ENCODE measurements at places on chromosomes 13 and 19.

DNA sequence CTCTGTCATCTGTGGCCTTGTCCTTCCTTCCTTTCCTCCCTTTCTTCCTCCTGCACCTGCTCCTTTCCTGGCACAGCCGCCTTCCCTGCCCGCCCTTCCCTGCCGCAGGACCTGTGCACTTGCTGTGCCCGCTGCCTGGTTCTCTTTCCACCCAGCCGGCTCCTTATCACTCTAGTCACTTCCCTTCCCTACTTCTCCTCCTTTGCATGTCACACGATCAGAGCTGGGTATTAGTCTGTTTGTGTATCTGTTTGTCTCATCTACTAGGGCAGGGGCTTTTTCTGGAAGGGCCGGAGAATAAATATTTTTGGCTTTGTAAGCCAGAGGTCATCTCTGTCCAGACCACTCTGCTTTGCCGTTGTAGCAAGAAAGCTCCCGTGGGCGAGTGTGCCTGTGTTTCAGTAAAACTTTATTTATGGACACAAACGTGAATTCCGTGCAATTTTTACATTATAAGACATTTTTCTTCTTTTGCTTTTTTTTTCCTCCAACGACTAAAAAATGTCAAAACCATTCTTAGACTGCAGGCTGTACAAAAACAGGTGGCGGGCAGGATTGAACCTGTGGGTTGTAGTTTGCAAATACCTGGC, 6.1 kb downstream of the KDM4B start:
- DNase-seq = no peak

DNA sequence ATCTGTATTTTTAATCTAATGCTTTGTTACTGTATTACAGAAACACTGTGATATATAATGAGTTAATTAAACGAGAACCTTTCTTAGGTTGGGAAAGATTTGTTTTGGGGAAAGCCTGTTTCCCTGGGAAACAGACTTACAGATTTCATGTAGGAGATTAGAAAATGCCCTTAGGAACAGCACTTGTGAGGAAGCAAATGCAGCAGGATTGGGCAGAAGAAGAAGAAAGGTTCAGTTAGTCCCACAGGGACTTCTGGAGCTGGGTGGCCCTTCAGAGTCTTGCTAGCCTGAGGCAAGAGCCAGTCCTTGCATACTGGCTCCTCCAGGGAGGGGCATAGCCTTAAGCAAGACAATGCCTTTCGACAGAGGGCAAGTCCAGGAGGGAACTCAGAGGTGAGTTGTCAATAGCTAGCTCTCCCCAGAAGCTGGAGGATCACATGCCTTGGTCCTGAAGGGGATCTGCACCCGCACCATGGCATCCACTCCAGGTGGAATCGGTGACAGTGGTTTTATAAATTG, 36.8 kb downstream of the N4BP2L1 start:
- DNase-seq = no peak

DNA sequence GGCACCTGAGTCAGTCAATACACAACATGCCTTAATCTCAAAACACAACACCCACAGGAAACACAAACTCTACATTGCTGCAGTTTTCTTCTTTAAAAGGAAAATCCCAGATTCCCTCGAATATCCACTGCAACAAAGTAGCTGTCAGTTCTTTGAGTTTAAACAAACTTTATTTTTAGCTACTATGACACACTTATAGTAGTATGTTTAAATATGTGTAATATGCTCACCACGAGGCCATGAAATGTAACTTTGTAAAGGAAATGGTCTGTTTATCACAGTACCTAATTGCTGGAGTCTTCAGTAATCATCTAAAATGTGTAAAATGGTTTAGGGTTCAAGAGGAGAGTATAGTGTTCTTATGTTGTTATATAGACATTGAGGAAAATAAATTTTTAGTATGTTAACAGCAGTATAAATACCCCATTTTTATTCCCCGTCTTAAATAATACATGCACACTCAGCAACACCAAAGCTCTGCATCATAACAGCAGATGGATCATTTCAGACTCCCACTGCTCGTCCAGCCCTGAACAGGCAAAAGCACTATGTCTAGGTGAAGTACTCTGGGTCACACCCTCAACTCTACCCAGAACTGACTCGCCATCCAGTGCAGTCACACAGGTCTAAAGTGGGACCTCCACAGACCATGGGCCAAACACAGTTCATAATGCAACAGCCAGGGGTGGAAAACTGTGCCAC, 20.6 kb downstream of the TUBGCP3 start:
- peak; percentile 37 for DNase-seq

DNA sequence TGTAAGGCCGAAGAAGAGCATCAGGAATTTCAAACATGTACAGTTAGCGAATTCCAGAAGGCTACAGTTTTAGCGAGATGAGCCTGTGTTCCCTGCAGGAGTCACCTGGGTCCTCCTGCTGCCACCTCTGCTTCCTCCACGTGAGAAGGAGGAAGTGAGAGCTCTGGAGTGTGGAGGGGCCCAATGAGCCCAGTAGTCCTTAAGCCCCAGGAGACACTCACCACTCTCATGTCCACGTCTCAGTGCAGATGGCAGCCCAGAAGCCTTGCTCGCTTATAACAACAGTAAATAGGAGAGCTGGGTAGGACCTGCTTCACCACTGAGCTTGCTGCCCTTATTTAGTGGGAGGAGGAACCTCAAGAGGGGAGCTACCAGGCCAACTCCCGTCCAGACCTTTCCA, 44.3 kb downstream of the SERP2 start:
- DNase-seq = no peak

GRCh38 chr13:21287331-21287907, 111.0 kb downstream of the MRPL57 start:
- no peak for DNase-seq

GRCh38 chr13:43792076-43792881, 5.5 kb upstream of the ENOX1 start:
- peak; percentile 82 for DNase-seq

- no peak for DNase-seq
Measured at GRCh38 chr19:15468675-15469512, 4.5 kb upstream of the RASAL3 start.

GRCh38 chr13:22926748-22927400, 253.9 kb upstream of the SGCG start:
- no peak for DNase-seq

DNA sequence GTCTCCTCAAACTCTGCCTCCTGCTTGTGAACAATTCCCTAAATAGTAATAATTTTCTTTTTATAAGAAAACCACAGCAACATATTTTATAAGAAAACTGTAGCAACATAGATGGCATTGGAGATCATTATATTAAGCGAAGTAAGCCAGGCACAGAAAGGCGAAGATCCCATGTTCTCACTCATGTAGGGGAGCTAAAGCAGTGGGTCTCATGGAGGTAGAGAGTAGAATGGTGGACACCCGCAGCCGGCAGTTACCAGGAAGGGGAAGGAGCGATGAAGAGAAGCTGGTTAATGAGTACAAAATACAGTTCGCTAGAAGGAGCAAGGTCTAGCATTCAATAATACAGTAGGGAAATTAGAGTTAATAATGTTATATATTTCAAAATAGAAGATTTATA, 42.9 kb downstream of the CRYL1 start:
- no peak for DNase-seq

GRCh38 chr13:29887686-29888085, 37.3 kb upstream of the UBL3 start:
- DNase-seq = no peak

- DNase-seq = no peak
Measured at GRCh38 chr13:108214441-108215271, 680 bp downstream of the LIG4 start.

GRCh38 chr13:40017662-40018262, 362.3 kb downstream of the COG6 start:
- no peak for DNase-seq

- DNase-seq = no peak
Measured at GRCh38 chr19:48635263-48635965, 1.8 kb downstream of the DBP start.
